Effector memory CD4-positive, alpha-beta T cell (primary cell): ENCODE measurements at places on chromosomes 3 and 15.

GRCh38 chr3:161413127-161413854 lies 42.0 kb upstream of the SPTSSB start:
- no peak for DNase-seq

DNA sequence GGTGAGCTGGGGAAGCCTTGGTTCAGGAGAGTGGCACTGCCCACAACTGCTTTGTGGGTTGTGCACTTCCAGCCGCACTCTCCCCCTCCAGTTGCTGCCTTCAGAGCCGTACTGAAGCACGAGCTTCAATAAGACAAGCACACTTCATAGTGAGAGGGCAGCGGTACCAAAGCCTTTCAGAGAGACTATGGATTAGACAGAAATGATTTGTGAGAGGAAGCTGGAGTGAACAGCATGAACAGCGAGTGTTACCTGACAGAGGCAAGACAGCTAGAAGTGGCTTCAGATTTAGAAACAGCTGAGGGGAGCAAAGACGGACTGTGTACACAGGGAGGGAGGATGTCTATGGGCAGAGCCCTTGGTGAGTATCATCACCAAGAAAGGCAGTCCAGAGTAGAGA lies 31.1 kb downstream of the HCLS1 start:
- no peak for DNase-seq

GRCh38 chr3:27730774-27731659 lies 8.9 kb upstream of the EOMES start:
- DNase-seq, result no peak

DNA sequence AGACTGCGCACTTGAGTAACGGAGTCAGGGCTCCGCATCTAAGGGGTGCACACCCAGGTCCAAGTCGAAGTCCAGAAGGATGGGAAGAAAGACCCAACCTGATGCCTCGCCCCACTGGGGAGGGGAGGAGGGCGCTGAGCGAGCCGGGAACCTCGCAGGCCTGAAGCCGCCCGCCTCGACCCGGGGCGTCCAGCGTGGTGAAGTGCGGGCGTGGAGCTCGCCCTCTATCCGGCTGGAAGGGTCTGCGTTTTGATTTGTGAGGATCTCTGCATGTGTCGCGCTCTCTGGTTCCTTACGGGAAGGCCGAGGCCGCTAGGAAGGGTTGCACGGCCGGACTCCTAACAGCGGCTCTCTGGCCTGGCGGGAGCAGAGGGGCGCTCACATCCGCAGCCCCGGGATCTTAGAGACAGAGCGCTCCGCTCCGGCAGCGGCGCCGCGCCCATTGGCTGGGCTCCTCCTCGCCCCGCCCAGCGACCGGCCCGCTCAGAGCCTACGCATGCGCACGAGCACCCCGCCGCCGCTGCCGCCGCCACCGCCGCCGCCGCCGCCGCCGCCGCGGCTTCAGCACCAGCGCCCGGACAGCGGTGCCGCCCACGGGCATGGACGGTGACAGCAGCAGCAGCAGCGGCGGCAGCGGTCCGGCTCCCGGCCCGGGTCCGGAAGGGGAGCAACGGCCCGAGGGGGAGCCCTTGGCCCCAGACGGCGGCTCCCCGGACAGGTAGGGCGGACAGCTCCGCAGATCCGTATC lies at the start of gene DISP2:
Gene DISP2 (plus strand): TSS at position 497 of the 748 bp plus-strand sequence. CDS start 103 bp downstream, at position 600.
- DNase-seq, result peak; percentile 80

DNA sequence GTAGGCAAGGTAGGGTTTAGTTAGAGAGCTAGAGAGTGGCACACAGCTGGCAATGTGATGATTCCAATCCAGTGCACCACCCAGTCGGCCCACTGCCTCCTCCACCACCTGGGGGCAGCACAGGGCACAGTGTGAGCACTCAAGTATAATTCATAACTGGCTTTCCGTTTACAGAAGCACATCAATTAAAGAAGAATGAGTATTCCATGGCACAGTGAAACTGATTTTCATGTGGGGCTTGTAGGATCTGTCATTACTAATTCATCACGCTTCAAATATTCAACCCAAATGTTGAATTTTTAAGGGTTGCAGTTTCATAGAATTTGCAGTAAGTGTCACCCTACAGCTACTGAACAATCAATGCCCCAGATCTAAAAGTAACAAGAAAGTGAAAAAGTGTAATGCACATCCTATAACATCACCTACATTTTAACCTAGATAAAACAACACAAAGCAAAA lies 149.9 kb downstream of the IGSF11 start:
- DNase-seq, result peak; percentile 56

- DNase-seq, result no peak
Measured at GRCh38 chr3:101954936-101955335, 105.6 kb downstream of the NFKBIZ start.

- DNase-seq, result no peak
Measured at GRCh38 chr3:170511371-170511770, 74.5 kb downstream of the SLC7A14 start.
